Endothelial cell (in vitro differentiated cells): ENCODE measurements at places on chromosomes 4 and X.

- DNase-seq = no peak
These were observed 80.3 kb upstream of the DCLK2 start for GRCh38 chr4:149997881-149998421.

GRCh38 chrX:12751887-12752286 lies 39.3 kb upstream of the PRPS2 start:
- no peak for DNase-seq

DNA sequence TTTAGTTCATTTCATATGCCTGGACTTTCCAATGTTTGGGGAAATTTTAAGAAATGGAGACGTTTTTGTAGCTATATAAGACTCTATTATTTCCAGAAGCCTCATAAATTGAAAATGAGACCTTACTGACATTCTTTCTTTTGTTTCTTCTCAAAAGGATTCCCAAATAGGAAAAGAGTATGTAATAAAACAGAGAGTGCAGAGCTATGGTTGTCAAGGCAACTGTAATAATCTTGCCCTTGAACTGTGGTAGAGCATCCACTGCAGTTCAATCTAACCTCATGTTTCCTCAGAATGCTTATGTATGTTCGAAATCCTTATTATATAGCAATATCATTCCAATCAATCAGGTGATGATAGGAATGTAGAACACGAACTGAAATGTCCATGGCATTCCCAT lies 54.1 kb downstream of the AMELX start:
- DNase-seq = no peak

DNA sequence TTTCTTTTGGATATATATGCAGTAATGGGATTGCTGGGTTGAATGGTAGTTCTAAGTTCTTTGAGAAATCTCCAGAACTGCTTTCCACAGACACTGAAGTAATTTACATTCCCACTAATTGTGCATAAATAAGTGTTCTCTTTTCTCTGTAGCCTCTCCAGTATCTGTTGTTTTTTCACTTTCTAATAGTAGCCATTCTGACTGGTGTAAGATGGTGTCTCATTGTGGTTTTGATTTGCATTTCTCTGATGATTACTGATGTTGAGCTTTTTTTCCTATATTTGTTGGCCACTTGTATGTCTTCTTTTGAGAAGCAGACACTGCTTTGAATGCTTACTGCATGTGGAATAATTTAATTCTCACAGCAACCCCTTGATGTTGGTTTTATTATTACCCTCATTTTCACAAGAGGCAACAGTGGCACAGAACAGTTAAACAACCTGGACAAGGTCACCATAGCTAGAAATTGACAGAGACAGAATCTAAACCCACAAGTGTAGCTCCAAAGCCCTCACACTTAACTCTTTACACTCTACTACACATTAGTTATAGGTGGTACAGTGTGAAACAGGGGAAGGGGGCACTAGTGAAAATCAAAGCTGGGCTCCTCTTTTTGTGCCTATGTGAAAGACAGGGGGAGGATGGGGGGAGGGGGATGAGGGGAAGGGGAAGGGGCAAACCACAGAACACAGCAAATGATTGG lies 96.1 kb downstream of the REELD1 start:
- no peak for DNase-seq

- no peak for DNase-seq
These were observed 296.2 kb downstream of the INPP4B start for GRCh38 chr4:142549726-142550463.

GRCh38 chrX:22203186-22203585 lies 69.5 kb upstream of the CBLL2 start:
- no peak for DNase-seq

DNA sequence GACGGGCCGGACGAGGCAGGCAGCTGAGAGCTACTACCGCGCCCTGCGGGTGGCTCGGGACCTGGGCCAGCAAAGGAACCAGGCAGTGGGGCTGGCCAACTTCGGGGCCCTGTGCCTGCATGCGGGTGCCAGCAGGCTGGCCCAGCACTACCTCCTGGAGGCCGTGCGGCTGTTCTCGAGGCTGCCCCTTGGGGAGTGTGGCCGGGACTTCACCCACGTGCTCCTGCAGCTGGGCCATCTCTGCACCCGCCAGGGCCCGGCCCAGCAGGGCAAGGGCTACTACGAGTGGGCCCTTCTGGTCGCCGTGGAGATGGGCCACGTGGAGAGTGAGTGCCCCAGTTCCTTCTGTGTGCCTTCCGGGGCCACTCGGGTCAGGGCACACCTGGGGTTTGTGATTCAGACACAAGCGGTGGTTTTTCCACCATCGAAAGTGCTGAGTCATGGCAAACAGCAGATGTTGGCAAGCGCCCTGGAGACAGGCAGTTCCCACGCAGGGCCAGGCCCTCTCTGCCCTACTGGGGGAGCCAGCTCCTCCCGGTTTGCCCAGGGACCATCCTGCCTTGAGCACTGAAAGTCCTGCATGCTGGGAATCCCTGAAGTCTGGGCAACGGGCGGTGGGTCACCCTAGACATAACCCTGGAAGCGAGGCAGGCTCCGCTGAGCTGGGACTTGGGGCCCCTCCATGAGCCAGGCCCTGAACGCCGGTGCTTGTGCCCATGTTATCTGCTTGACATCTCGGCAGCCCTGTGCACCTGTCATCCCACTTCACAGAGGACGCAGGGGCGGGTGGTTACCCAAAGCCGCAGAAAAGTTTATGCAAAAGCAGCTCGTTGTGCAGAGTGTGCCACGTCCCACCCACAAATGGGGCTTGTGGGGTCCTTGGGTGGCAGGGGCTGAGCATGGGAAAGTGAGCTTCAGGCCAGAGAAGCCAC lies 29.5 kb downstream of the SH3TC1 start:
- DNase-seq = no peak

DNA sequence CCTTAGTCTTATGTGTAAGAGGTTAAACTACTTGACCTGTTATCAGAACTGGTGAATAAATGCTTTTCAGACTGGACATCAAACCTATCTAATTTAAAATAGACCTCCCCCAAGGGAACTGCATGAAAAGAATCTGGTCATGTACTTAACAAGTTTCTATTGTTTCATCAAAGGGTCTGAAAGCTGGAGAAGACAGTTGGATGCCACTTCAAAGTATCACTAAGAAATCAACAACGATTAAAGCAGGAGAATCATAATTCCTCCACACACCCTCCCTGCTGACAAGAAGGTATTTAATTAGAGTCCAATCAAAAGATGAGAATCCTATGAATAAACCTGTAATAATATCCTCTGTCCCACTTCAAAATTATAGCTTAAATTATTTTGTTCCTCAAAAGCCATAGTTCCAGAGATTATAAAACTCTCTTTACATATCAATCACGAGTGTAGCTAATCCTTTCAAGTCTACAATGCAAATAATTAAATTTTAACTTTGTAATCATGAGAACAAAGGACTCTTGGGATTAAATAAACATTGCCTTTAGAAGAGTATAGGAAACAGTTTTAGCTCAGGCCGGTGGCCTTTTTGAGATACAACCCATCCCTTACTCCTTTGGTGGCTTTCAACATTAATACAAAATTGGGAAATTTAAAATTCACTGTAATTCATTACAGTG lies 35.1 kb downstream of the TSPAN5 start:
- DNase-seq = no peak

- DNase-seq = no peak
These were observed 81.5 kb downstream of the HUWE1 start for GRCh38 chrX:53605004-53605403.

DNA sequence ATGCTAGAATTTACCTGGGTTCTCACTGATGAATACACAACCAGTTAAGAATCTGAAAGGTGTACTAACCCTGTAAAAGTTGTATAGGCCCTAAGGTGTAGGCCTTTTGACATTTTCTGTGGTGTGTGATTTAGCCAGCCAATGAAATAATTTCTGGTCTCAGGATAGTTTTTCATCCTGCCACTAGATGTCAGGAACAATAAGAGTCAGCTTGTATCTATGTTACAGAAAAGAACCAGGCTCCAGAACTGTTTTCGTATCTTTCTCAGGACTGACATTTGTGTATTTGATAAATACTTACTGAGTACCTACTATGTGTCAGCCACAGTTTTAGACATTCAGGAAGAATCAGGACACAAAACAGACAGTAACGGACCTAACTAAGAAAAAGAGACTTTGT lies 673.6 kb upstream of the TENM3 start:
- DNase-seq = no peak

GRCh38 chr4:182318256-182318655 lies 75.1 kb downstream of the TENM3 start:
- no peak for DNase-seq

- peak; percentile 70 for DNase-seq
These were observed 52.4 kb upstream of the TMEM33 start for GRCh38 chr4:41882625-41883347.

GRCh38 chr4:138992676-138993075 lies 22.9 kb upstream of the NOCT start:
- DNase-seq = no peak

DNA sequence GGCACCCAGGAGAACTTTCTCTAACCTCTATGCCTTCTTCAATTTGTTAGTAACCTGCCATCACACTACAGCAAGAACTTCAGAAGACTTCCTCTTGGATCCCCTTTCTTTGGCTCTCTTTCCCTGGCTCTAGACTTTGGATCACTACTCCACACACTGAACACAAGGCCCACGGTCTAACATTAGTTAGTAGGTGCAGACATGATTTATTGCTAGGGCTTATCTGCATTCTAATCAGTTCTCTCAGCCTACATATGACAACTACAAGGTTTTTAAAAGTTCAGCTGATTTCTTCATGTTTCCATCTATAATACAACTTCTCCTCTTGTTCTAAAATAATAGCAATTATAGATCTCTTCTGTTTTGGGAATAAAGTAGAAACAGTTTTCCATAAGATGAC lies 209.1 kb upstream of the ANXA10 start:
- no peak for DNase-seq

DNA sequence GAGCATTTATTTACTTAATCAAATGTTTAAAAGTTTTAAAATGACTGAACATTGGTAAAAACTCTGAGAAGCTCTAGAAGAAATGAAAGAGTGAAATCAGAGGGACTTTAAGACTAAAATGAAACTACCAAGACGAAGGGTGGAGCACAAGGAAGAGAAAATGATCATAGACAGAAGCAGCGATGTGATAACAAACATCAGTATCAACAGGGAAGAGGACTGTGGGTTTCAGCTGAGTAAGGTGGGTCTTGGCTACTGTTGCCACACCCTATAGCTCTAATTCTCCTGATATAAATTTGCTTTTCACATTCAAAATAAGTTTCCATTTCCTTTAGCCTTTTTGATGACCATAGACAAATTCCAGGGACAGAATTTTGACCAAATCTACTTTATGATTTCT lies 18.4 kb downstream of the SOD3 start:
- DNase-seq = no peak

DNA sequence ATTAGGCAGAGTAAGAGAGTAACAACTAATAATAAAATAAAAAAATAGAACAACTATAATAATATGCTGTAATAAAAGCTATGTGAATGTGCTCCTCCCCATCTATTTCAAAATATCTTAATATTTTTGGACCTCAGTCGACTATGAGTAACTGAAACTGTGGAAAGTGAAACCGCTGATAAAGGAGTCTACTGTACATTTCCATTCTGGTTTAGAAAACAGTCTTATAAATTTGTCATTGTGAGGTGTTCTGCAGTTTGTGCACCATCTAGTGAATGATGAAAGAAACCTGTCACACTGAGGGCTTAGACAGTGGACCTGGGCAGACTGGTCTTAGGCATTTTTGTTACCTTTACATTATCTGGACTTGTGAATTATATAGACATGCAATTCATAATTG lies 42.0 kb downstream of the TMEM150C start:
- DNase-seq = no peak

GRCh38 chr4:7398104-7398423 lies 36.7 kb downstream of the PSAPL1 start:
- no peak for DNase-seq

GRCh38 chr4:58732973-58733372 lies 1622.8 kb upstream of the IGFBP7 start:
- no peak for DNase-seq

- DNase-seq = no peak
These were observed 6.0 kb upstream of the SPCS3 start for GRCh38 chr4:176313596-176314336.

DNA sequence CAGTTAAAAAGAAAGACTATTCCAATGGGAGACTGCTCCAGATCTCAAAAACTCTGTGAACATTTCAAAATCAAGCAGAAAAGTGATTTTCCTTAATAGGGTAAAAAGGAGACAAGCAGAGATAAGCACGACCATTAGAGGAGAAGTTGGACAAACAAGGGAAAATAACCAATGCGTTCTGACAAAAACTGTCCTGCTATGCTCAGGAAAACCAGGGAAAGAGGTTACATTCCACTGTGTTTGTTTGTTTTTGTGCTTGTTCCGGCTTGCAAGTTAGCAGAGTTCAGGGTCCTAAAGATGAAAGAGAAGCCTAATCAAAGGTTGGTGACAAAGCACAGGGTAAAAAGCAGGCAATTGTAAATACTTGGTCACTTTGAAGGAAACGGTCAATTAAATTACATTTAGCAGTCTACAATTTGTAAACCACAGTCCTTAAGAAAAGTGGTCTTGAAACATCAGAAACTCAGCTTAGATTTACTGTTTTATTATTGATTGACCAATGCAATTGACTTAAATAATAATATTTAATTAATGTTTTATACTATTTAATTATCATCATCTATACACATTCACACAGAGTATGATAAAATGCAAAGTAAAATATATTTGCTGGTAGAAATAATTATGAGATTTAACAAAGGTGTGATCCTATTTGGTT lies 186.2 kb upstream of the CPXCR1 start:
- no peak for DNase-seq

DNA sequence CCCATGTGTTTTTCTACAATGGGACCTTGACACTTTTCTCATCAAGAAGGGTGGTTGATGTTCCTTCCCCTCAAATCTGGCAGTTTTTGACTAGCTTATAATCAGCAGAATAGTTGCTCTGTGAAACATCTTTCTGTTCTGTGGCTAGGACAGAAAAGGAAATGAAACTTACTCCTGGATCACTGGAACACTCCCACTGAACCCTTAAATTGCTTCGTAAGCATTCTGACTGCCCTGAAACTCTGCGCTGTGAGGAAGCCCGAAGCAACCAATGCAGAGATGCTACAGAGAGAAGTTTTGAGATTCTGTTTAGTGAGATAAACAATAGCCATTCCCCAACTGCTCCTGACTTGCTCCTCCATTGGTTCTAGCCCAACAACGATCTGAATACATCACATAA lies 602.2 kb downstream of the CENPC start:
- DNase-seq = no peak

DNA sequence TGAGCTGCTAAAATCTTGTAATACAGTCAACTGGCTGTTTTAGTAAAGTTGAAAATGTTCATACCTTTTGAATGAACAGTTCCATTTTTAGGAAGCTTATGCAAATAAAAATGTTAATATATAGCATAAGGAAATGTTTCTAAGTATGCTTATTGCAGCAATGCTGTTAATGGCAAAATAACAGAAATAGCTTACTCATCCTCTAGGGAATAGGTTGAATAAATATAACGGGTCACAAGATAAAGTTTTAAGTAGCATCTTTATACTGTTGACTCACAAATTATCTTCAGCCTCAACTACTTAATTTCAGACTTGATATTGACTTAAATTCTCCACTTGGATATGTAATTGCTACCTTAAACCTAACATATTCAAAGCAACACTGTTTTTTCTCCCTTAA lies 27.7 kb downstream of the HERC3 start:
- no peak for DNase-seq

GRCh38 chr4:54395013-54395527 lies 166.0 kb downstream of the PDGFRA start:
- no peak for DNase-seq
